Stimulated activated CD4-positive, alpha-beta T cell treated with anti-CD3 and anti-CD28 coated beads, Interleukin-2, amount 100 ng/mL, for 4 hours (primary cell): ENCODE measurements at places on chromosomes 5 and 9.

- no peak for DNase-seq
Measured at GRCh38 chr9:134544388-134545214, 97.0 kb upstream of the COL5A1 start.

GRCh38 chr5:110354311-110354710, 372.2 kb downstream of the TMEM232 start:
- DNase-seq = no peak

GRCh38 chr5:132451387-132451786, 39.2 kb downstream of the IRF1 start:
- DNase-seq = no peak

DNA sequence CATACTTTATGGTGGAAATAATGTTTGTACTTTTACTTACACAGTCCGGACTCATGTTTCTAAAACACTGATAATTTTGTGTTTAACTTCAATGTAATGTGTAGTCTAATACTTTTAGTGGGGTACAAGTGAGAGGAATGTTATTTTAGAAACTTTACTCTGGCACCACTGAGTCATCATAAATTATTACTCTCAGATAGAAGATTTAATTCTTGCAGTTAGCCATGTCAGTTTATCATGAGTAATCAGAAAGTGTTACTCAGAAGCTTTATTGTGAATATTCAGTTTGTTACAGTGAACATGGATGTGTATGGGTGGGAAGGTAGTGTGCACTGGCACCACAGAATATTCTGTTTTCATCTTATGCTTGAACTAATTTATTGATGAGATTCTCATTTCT, 20.0 kb downstream of the OGN start:
- DNase-seq = no peak

DNA sequence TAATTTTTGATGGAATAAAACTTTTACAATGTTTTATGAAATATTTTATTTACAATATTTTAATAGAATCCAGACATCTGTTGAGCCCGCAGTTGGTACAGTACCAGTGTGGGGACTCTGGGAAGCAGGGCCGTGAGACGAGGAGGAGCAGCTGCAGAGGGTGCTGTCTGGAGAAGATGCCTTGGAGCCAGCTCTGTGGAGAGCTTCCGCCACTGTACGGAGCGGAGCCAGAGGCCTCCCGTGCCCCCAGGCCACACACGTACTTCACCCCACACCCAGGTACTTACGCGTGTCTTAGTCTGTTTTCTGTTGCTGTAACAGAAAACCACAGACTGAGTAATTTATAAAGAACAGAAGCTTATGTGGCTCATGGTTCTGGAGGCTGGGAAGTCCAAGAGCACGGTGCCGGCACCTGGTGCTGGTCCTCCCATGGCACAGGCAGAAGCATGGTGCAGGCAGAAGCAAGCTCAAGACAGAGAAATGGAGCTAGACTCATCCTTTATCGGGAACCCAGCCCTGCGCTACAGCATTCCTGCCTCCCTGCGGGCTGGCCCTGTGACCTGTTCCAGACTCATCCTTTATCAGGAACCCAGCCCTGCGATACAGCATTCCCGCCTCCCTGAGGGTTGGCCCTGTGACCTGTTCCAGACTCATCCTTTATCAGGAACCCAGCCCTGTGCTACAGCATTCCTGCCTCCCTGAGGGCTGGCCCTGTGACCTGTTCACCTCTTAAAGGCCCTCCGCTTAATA, 23.3 kb downstream of the CEP72 start:
- DNase-seq = no peak

DNA sequence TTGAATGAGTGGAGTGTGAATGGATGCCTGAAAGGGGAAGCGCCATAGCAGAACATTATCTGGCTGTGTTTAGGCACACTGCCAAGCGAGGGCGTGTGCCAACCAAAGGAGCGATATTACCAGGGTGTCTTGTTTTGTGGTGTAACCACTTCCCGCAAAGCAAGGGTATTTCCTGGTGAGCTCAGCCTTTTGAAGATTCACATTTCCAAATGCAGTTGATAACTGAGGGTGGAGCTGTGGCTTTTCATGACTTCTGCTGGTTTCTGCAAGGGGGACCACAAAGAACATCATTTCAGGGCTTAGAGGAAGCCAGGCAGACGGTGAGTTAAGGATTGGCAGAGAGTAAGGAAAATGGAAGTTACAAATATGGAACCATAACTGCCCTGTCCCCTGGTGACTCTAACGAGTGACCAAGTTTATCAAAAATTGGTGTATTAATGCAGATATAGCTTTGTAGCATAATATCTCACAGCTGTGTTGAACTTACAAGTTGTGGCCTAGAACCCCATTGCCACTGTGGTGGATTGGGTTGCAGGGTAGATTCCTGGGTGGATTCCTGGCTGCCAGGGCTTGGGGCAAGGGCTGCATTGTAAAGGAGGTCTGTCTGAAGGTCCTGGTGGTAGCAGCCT, 71.4 kb downstream of the RALGPS1 start:
- peak; percentile 71 for DNase-seq

GRCh38 chr5:149389552-149390495, 10.7 kb upstream of the IL17B start:
- no peak for DNase-seq

DNA sequence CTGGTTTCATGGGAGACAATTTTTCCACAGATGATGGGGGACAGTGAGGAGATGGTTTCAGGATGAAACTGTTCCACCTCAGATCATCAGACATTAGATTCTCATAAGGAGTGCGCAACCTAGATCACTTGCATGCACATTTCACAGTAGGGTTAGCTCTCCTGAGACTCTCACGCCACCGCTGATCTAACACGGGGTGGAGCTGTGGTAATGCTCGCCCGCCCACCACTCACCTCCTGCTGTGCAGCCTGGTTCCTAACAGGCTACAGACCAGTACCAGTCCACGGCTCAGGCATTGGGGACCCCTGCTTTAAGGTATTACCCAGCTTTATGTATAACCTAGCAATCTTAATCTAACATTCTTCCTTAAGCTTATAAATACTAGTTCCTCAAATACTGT, 35.6 kb downstream of the TTC39B start:
- no peak for DNase-seq

DNA sequence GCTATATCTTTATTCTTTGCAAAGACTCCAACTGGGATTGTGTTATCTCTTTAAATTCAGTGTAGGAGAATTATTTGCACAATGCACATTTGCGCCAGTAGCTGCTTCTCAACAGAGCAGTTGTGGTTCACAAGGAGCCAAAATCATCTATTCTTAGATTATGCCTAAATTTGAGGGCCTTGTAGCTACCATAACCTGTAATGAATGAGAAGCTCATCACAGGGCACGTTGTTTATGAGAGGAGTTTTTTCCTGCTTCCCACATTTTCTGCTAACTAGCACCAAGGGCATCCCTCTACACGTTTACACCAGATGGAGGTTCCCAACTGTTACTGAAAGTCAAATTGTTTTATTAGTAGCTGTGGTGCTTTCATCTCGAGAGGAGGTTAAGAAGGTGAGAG, 322.4 kb downstream of the TMEM161B start:
- DNase-seq = no peak
